ENCODE measurements at places on chromosomes 1 and 21. TPM values are rescaled to one million over a fixed set of nuclear protein-coding genes. Genes with fewer than 3 reads are reported as not detected.

The ELAVL4 gene
- total RNA-seq = 0.43 TPM

The LRRC71 gene
- total RNA-seq = 0.23 TPM

The MPZ gene
- total RNA-seq = 9.0 TPM

The FAM177B gene
- total RNA-seq = 36.8 TPM

The TEDDM1 gene
- not detected for total RNA-seq

The ARHGAP30 gene
- total RNA-seq = 16.2 TPM

The OR14I1 gene
- total RNA-seq = not detected

The TMEM51 gene
- 43.7 TPM for total RNA-seq

The SLC37A1 gene
- total RNA-seq = 56.2 TPM

The HTR6 gene
- not detected for total RNA-seq

The RGS2 gene
- 59.7 TPM for total RNA-seq

The PAQR6 gene
- 7.6 TPM for total RNA-seq

The LCE1A gene
- total RNA-seq = not detected
